ENCODE measurements at places on chromosomes 12 and 14.

DNA sequence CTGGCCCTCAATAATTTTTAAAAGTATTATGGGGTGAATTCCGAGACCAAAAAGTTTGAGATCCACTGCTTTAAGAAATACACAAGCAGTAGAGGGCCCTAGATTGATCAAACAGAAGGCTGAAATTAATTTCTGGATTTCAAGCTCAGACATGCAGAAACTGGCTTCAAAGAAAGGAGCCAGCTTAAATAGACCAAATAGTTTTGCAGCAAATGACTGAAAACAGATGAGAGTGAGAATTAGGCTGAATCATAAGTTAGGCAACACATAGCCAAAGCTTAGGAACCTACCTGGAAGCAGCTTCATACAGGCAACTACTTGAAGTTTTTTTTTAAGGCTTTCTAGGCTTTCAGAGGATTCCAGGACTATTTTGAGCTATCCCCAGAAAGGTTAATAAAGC, 12.4 kb downstream of the ATF7 start:
- no peak for DNase-seq

DNA sequence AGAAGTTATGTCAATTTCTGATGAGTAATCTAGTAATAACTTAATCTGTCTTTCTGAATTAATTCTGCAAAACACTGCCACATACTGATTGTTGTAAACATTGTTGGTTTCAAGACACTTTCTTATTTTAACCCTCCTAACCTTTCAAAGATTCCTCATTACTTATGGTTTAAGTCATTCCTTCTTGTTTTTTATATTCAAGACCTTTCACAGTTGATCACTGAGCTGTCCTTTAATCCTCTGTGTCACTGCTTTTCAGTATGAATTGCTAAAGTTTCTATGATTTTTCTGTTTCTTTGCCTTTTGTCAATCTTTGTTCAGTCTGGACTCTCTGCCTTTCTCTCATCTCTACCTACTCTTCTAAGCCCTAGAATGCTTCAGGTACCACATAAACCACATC, 164.7 kb downstream of the RAD51B start:
- DNase-seq, result no peak

DNA sequence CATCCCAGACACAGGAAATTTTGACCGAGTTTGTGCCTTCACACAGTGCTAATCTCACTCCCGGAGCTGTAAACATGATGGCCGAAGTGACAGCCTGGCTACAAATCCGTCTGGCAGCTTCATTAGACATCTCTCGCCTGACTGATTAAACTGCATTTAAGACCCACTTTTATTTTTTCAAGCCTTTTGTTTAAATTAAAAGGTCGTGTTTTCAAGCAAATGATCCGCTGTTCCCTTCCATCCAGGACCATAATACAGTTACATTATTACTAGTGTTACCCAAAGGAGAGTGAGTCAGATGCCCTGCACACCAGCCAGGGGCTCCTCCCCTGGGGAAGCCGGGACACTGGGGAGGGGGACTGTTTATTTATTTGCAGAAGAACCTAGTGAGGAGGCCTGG, 200.2 kb downstream of the EXOC5 start:
- no peak for DNase-seq

DNA sequence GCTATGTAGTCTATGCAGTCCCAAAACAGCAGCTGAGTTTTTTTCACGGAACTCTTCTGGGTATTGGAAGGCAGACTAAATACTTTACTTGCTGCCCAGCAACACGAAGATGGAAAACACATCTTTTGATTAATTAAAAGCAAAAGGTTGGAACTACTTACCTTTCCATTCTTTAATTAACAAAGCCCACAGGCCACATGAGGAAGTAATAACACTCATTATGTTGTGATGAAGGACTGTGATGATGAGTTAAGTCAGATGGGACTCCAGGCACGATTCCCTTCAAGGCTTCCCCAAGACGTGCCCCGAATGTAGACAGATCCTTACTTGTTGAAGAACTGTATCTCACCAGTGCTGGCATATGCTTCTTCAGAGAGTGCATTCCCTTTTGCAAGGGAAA, 129.0 kb downstream of the WIF1 start:
- DNase-seq, result no peak

DNA sequence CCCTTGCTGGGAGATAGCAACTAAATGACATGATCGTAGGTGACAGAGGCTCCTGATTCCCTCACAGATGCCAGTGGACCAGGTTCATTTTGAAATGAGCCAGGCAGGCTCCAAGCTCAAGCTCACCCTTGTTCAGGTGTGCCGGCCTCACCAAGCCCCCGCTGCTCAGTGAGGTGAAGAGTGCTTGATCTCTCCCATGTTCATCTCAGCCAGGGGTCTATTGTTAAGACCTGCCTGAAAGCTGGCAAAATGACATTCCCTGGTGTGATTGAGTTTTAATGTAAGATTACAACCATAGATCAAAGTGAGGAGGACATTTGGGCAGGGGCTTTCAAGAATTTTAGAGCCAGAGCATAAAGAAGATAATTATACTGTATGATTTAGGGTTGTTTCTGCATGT, 497.9 kb downstream of the EGLN3 start:
- no peak for DNase-seq

GRCh38 chr12:56031987-56032386, 9.7 kb upstream of the RPS26 start:
- no peak for DNase-seq

DNA sequence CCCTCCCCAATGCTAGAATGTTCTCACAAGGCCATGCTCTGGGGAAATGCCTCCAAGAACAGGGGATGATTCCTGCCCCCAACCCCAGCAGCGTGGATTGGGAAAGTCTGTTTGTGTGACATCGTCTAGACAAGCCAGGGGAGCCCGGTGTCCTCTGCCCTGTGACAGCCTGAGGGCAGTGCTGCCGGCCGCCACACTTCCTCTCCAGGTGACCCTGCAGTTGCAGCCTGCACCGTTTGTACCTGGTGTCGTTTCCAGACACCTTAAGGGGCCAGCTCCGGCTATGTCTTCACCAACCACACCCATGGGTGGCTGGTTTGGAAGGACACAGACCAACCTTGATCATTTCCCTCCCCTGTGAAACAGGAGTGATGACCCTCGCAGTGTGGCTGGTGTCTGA, 372.6 kb downstream of the BCL11B start:
- no peak for DNase-seq

DNA sequence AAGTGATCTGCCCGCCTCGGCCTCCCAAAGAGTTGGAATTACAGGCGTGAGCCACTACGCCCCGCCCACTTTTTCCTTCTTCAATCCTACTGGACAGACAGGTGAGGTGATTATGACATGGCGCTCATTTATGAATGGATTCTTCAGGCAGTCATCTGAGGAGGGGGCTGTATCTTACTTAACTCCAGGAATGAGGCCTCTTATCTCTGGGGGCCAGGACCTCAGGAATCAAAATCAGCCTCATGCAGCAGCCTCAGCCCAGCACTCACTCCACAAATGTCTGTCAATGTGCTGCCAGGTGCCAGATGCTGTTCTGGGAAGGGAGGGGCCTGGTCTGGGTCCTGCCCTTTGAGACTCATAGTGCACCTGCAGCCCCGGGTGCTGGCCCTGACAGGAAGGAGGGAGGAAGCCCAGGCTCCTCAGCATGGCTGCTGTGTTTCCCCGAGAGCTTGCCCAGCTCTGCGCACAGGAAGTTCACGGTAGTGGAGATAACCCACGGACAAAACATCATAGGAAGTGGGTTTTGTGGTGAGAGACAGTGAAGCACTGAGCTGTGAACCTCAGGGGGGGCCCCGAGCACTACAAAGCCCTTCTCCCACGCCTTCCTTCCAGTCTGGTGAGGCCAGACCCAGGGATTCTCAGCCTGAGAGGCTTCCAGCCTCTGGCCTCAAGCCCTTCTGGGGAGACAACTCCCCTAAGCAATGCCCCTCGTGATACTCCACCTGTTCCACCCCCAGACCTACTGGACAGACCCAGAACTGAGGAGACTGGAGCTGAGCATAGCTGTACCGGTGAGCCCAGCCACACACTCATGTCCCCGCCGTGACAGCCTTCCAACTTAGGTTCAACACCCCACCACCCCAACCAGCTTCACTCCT, 22.3 kb downstream of the GALNT6 start:
- peak; percentile 71 for DNase-seq

DNA sequence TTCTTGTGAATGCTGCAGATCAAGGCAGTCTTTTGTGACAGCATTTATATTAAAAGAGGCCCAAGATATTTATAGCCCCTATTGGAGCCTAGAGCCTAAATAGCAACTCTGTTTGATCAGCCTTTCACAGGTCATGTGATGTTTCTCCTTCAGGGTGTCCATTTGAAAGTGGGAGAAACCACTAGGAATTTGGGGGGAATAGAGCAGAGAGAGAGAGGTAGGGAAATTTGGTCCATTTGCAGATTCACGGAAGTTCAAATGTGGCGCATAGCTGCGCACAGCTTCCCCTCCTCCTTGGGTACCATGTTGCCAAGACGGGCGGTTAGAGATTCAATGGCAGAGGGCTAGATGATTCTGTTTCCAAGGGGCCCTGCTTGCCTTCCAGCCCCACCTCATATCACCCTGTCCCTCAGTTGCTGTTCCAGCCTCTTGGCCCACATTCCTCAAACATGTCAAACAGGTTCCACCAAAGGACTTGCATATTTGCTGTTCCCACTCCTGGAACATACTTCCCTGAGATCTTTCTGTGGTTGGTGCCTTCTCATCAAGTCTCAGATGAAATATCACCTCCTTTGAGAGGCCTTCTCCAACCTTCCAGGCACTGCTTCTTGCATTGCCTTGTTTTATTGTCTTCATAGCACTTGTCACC, 220.8 kb downstream of the CHST11 start:
- DNase-seq, result no peak

DNA sequence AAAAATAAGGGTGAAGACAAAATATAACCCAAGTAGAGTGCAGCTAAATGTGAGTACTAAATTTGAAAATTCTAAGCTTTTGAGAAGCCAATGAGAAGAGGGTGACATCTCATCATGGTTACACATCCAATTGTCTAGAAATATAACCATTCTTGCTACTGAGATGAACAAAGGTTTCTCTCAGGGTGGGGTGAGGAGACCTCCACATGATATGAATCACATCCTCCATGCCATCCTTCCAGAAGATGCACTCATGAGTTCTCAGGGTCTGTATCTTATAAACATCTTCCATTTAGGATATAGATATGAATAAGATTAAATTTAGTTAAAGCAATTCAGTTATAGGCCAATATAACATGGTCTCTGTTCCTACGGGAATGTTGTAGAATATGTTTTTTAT, 38.9 kb upstream of the E2F7 start:
- no peak for DNase-seq

GRCh38 chr12:122322501-122322900, 56.2 kb upstream of the VPS33A start:
- DNase-seq, result no peak

- no peak for DNase-seq
Measured at GRCh38 chr12:13233830-13234641, 37.5 kb downstream of the EMP1 start.

GRCh38 chr14:82438436-82438835, 904.8 kb upstream of the SEL1L start:
- DNase-seq, result no peak

DNA sequence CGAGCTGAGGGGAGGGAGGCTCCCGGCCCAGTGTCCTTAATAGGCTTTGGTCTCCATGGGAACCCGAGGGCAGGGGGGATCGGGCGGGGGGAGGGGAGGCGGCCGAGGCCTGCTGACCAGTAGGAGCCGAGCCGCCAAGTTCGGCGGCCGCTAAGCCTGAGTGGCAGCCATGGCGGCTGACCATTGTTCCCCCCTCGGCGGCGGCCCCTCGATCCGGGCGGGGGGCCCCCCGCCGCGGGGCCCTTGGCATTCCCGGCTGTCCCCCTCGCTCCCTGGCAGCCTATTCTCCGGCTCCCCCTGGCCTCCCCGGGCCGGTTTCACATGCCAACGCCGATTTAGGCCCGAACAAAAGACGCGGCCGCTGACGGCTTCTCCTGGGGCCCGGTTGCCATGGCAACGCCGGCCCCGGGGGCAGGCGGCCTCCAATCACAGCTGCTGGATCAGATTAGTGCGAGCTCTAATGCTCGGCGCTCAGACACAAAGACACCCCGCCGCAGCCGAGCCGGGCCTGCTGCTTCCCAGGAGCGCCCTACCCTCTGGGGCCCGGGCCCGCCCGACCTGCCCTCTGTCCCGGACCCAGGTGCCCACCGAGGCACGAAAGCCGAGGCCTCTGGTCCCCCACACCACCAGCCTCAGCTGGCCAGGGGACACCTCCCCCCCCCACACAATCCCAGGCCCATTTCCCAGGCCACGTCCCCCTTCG, 7.3 kb downstream of the MSI1 start:
- no peak for DNase-seq

DNA sequence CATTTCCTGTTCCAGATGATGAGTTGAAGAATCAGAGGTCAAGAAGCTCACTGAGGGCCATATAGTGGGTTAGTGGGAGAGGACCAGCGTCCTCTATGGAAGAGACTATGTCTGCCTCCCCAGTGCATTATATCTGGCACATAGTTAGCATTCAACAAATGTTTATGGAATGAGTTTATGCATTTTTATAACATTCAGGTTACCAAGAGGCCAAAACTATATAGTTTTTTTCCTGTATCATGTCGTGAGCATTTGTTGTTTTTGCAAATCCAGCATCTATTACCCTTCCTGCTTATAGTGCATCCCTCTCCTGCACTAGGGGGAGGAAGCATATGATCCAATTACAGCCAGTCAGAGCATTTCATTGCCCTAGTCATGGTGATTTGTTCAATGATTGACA, 60.6 kb downstream of the SUDS3 start:
- DNase-seq, result no peak

DNA sequence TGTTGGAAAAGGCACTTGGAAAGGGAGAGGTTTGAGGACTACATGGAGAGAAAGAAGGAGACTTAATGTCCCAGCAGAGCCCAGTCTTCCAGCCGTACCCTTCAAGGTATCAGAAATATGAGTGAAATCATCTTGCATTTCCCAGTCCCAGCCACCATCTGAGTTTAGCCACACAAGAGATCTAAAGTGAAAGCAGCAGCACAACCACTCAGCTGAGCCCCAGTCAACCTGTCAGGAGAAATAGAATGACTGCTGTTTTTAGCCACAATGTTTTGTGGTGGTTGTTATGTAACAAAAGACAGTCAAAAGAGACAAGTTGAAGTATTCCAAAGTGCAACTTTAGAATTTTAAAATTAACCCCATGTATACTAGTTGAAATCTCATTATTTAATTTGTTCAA, 28.0 kb downstream of the DERA start:
- DNase-seq, result no peak

- no peak for DNase-seq
Measured at GRCh38 chr12:58415716-58416115, 474.3 kb downstream of the ATP23 start.

DNA sequence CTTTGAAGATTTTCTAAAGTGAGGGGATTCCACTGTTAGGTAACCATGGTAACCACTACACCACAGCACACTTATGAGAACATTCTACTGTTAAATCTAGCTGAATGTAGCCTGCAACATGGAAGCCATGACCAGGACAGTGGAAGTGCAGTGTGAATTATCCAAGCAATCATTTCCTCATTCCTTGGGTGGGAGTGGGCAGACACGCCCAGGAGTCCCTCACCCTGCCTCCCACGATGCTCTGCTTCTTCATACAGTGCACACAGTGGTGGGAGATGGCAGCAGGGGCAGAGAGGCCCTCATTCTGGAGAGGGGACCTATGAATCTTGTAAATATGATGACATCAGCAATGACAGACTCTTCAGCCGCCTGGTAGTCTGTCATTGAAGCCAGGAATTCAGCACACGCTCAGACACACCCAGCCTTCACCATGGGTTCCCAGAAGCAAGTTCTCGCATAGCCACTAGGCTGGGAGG, 70.1 kb upstream of the HOXC13 start:
- no peak for DNase-seq

Measured in stimulated activated CD4-positive, alpha-beta T cell treated with anti-CD3 and anti-CD28 coated beads, Interleukin-15, amount 100 ng/mL, for 1 hour (primary cell).